AML-193 (cell line): ENCODE measurements at places on chromosomes 2 and 18.

- DNase-seq: peak; percentile 13
Observed at GRCh38 chr2:26772064-26773001, 8.2 kb downstream of the SLC35F6 start.

- DNase-seq: no peak
Observed at GRCh38 chr2:73063909-73064875, 7.3 kb downstream of the SFXN5 start.

DNA sequence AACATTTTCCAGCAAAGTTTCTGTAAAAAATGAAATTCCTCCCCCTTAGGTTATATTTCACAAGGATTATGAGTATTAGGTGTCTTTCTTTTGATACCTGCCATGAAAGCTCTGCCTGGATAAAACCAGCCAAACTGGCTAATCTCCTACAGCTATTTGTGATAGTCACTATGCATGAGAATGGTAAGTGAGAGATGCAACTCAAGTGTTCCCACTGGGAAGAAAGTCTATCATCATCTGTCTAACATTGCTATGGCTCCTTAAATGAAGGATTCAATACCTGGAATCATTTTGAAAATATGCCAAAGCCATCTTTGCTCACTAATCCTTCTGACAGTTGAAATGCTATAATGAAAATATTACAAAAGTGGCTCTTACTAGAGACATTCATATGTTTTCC, 339.9 kb upstream of the LRRTM4 start:
- DNase-seq: no peak

GRCh38 chr2:3264010-3264744, 113.4 kb downstream of the EIPR1 start:
- DNase-seq: peak; percentile 5

DNA sequence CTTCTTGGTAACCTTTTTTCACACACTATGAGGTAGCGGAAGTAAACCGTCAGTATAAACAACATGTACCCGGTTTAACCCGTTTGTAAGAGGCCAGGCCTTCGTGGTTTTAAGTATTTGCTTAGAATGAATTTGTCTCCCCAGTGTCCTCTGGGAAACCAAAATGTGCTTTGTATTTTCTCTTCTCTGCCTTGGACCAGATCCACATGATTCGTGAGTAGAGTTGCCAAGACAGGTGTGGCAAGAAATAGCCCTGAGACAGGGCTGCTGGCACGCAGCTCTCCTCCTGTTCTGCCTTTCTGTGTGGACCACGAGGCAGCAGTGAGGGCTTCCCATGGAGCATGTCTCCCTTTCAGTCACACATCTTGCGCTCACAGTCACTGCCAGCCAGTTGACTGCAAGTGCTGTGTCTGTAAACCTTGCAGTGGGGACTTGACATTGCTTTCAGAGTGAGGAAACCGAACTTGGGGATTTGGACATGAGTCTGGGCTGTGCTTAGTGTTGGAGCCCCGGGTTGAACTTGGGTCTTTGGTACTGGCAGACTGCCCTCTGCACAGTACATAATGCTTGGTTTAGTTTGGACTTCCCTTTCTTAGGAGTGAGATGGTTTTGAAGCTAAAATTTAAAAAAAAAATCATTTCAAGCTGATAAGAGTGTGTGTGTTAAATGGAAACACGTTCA, 19.1 kb downstream of the BCL2L11 start:
- no peak for DNase-seq

GRCh38 chr2:44785433-44785832, 156.1 kb upstream of the SIX3 start:
- no peak for DNase-seq

- DNase-seq: no peak
Observed at GRCh38 chr2:206275312-206276055, 1.0 kb downstream of the ZDBF2 start.

- DNase-seq: no peak
Observed at GRCh38 chr2:37583867-37584266, 87.6 kb downstream of the CDC42EP3 start.
